ENCODE measurements at places on chromosomes 6 and 20.
A peak's percentile ranks its signal among the peaks of the same experiment; 100 is the strongest.

- no peak for DNase-seq
Measured at GRCh38 chr20:5410470-5410869, 93.7 kb upstream of the PROKR2 start.

- no peak for DNase-seq
Measured at GRCh38 chr6:113496166-113496565, 361.0 kb upstream of the MARCKS start.

- no peak for DNase-seq
Measured at GRCh38 chr6:159422041-159422984, 253.1 kb downstream of the FNDC1 start.

- peak; percentile 96 for DNase-seq
Measured at GRCh38 chr6:71420693-71421328, 132.2 kb downstream of the OGFRL1 start.

GRCh38 chr6:56527934-56528333 is 114.8 kb downstream of the DST start:
- no peak for DNase-seq

DNA sequence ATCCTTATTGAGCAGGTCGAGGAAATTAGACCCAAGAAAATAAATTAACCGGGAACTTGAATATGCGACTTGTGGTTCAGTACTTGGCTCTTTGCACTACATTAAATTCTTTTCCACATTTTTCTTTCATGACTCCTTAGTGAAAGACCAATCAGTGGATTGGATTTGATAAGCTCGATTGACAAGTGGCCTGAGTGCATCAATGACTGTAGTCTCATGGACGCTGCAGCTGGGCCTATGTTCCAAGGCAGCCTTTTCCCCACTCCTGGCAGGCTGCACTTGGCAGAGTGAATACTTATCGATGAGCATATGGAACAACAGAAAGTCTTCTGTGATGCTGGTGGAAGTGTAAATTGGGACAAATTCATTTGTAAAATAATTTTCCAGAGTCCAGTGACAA is 210.8 kb upstream of the EXOC2 start:
- peak; percentile 57 for DNase-seq

GRCh38 chr20:61434341-61434781 is 182.3 kb downstream of the CDH4 start:
- DNase-seq: peak; percentile 8

DNA sequence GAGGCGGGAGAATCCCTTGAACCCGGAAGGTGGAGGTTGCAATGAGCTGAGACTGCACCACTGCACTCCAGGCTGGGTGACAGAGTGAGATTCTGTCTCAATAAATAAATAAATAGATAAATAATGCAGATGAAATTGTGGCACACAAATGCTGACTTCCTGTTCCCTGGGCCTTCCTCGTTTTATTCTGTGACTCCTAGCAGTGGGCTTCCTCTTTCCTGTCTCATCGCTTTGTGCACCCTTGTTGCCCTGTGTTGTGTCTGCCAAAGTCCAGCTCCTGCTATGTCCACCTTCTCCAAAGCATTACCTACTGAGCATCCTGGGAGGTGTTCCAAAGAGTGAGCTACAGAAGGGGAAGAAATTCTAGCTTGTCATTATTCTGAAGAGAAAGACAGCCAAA is 100.2 kb upstream of the TIAM2 start:
- no peak for DNase-seq

- DNase-seq: no peak
Measured at GRCh38 chr6:56862415-56863175, 92.3 kb upstream of the BEND6 start.

DNA sequence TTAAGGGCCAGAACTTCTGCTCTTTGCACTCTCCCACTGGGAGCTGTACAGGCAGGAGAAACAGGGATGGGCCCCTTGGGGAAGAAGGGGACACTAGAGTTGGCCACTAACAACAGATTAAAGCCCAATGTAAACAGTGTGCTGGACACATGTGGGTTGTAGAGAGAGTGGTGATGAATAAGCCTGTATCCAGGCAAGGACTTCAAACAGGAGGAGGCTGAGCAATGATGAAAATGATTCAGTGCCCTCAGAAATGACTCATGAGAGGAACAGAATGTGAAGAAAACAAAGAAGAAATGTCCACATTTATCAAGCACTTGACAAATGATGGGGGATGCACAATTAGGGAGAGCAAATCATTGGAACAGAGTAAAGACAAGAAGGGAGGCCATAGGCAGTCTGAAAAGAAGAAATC is 242.3 kb downstream of the TBX18 start:
- peak; percentile 79 for DNase-seq

- peak; percentile 85 for DNase-seq
Measured at GRCh38 chr6:132063738-132064137, 112.6 kb upstream of the CCN2 start.

DNA sequence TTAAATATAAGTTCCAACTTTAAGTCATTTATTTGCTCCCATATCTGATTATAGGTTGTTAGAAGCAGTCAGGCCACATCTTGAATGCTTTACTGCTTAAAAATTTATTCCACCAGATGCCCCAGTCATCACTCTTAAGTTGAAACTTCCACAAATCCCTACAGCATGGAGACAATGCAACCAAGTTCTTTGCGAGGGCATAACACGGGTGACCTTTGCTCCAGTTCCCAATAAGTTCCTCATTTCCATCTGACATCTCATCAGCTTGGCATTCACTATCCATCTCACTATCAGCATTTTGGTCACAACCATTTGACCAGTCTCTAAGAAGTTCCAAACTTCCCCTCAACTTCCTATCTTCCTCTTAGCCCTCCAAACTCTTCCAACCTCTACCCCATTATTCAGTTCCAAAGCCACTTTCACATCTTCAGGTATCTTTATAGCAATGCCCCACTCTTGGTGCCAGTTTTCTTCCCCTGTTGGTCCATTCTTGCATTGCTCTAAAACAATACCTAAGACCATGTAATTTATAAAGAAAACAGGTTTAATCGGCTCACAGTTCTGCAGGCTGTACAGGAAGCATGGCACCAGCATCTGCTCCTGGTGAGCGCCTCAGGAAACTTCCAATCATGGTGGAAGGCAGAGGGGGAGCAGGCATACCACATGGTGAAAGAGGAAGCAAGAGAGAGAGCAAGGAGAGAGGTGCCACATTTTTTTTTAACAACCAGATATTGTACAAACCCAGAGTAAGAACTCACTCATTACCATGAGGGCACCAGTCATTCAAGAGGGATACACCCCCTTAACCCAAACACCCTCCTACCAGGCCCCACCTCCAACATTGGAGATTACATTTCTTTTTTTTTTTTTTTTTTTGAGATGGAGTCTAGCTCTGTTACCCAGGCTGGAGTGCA is 15.9 kb upstream of the ITPR3 start:
- peak; percentile 35 for DNase-seq

DNA sequence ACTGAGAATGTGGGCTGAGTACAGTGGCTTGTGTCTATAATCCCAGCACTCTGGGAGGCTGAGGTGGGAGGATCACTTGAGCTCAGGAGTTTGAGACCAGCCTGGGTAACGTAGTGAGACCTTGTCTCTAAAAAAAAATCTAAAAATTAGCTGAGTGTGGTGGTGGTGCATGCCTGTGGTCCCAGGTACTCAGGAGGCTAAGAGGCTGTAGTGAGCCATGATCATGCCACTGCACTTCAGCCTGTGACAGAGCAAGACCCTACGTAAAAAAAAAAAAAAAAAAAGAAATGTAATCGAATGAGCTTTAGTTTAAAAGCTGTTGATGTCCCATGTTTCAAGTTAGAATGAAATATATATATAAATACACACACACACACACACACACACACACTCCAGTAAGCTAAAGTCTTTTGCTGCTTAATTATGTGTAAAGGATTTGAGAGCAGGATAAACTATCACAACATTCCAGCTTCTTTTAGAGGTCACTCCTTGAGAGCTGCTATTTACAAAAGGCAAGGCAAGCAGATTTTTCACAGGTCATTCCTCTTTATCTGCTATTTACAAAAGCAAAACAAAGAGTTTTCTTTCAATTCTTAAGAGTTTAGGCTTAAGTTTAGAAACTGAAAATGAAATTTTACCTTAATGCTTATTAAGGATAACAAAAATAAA is 4.7 kb upstream of the MICAL1 start:
- no peak for DNase-seq

DNA sequence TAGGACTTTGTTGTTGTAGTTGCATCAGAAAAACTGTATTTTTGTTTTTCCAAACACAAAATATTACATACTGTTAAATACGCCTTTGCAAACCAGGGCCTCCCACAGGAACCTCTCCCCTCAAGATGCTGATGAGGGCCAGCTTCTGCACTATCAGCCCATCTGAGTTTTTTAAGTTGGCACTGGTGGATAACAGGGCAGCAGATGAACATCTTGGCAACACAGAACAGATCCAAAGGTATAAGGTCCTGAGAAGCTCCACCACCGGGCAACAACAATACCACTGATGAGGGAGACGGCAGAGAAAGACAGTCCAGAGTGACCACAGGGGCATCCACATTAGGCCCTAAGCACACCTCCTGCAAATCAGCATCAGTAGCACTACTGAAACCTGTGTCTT is 177.7 kb downstream of the DLL1 start:
- DNase-seq: no peak

GRCh38 chr6:157884756-157885155 is 61.7 kb downstream of the SNX9 start:
- DNase-seq: no peak

GRCh38 chr6:99096170-99096569 is 148.4 kb upstream of the FBXL4 start:
- no peak for DNase-seq

- DNase-seq: no peak
Measured at GRCh38 chr20:62530643-62531032, 54.8 kb upstream of the GATA5 start.

DNA sequence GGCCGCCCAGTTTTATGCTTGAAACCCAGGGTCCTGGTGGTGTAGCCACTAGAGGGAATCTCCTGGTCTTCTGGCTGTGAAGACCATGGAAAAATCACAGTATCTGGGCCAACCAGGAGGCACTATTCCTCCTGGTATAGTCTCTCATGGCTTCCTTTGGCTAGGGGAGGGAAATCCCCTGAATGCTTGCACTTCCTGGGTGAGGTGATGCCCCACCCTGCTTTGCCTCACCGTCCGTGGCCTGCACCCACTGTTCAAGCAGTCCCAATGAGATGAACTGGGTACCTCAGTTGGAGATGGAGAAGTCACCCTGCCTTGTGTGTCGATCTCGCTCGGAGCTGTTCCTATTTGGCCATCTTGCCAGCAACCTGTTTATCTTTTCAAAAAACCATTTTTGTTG is 10.1 kb upstream of the ZNF337 start:
- no peak for DNase-seq

DNA sequence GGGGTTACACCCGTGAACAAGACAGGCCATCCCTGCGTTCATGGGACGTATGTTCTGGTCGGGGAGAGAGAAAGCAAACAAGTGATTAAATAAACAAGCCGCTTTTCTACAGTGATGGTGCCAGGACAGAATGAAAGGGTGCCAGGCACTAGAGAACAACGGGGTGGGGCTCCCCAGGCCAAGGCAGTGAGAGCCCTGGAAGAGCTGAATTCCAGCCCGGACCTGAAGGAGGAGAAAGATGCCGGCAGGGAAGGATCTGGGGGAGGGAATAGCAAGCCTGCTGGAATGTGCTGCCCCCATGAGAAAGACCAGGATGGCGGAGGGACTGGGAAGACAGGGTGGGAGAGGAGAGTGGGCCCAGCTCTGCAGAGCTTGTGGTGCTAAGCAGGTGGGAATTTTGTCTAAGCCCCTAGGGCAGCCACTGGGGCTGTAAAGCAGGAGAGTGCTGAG is 7.5 kb downstream of the SNAI1 start:
- peak; percentile 41 for DNase-seq

DNA sequence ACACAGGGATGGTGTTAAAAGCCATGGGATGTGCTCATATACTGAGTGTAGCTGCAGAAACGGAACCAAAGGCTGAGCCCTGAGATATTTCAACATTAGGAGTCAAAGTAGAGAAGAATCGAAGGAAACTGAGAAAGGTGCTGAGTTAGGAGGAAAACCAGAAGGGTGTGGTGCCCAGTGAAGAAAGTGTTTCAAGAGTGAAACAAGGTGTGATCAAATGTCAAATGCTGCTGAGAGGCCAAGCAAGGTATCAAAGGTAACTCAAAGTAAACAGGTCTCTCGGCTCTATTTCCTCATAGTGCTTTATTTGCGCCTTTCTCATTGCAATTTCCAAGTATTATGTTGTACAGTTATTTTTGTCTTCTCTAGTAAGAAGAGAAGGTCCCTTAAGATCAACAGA is 94.1 kb downstream of the PRDM1 start:
- no peak for DNase-seq

- DNase-seq: no peak
Measured at GRCh38 chr6:150640556-150641209, 41.0 kb downstream of the PLEKHG1 start.

DNA sequence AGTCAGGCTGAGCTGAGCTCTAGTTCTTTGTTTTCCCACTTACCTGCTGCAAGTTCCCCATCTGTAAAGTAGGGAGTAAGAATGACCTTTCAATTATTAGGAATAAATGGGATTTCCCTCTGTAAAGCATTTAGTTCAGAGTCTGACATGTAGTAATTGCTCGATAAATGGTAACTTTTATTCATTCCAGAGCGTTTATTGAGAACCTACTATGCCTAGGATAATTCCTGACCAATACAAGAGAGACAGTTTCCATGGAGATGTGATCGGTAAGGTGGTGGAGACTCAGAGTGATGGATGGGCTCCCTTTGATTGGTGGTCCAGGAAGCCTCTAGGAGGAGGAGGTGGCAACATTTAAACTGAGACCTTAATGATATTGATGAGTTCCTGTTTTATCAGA is 5.6 kb downstream of the PLEKHG1 start:
- DNase-seq: no peak

DNA sequence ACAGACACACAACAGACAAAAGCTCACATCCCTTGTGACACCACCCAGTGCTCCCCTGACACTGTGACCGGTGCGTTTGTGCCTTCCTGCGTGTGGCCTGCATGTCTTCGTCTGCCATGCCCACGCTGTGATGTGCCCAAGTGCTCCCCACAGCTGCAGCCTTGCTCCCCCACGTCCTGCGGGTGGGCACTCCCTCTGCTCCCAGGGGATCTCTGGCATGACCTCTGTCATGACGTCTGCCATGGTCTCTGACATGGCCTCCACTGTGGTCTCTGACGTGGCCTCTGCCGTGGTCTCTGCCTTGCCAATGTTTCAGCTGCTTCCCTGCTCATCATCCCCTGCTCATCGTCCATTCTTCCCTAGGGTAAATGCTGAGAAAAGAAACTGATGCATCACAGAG is 200.9 kb downstream of the DLL1 start:
- no peak for DNase-seq

DNA sequence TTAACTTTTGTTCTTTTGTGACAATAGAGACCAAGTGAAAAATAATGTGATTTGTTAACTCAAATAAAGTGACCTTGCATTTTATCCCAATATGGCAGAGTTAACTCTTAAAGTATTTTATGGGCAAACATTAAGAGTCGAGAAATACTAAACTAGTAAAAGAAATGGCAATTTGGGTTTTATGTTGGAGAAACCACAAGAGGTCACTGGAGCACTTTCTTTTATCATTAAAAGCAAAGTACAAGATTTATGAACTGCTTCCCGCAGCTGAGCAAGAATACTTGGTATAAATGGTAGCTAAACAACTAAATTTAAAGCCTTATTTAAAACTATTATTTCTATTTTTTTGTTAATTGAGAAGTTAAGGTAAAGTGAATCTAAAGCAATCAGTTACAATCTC is 33.5 kb upstream of the MCM9 start:
- peak; percentile 8 for DNase-seq

- DNase-seq: no peak
Measured at GRCh38 chr6:73250016-73250415, 13.0 kb downstream of the KHDC1 start.

Measured in AG10803 (cell line).